ENCODE measurements at places on chromosomes 3 and 15.

GRCh38 chr3:115912372-115912771 is 289.1 kb downstream of the GAP43 start:
- DNase-seq, result no peak

- DNase-seq, result no peak
Measured at GRCh38 chr3:54877730-54878129, 50.1 kb downstream of the LRTM1 start.

DNA sequence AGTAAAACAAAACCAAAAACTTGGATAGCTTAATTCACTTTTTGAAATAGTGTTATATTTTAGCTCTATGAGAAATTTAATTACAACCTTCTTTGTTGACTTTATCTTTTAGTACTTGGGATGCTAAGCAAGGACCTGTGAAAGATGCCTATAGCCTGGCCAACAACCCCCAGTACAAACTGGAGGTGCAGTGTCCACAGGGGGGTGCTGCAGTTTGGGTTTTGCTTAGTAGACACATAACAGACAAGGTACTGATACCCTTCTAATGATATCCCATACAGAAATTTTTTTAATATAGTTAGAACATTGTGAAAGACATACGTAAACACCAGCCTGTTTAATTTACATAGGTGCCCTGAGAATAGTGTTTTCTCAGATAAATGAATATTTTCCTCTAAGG is 35.3 kb downstream of the CAPN7 start:
- DNase-seq, result peak; percentile 45

DNA sequence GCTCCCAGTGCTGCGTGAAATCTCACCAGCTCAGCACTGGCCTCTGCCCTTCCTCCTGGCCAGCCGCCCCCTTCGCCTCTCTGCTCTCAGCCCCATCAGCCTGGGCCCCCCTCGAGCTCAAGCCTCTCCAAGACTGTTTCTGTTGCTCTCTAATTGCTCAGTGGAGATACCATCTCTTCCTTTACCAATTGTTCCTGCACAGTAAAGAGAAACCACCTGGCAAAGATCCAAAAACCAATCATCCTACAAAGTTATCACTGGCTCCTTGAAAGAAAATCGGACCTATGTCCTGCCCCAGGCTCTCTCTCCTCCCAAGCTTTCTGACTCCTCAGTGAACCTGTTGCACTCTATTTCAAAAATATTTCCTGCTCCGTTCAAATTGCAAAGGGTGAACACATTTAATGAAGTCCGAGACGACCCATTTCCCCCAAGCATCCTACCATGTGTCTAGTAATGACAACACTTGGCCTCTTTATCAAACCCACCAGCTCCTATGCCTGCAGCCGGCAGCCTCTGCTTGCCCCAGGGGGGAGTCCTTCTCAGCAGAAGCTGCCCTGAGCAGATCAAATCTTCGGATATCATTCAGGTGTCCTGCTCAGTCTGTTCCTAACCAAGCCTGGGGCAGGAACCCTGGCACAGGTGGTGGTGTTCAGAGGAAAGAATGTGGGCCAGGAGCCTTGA is 53.7 kb upstream of the FAM174B start:
- no peak for DNase-seq

DNA sequence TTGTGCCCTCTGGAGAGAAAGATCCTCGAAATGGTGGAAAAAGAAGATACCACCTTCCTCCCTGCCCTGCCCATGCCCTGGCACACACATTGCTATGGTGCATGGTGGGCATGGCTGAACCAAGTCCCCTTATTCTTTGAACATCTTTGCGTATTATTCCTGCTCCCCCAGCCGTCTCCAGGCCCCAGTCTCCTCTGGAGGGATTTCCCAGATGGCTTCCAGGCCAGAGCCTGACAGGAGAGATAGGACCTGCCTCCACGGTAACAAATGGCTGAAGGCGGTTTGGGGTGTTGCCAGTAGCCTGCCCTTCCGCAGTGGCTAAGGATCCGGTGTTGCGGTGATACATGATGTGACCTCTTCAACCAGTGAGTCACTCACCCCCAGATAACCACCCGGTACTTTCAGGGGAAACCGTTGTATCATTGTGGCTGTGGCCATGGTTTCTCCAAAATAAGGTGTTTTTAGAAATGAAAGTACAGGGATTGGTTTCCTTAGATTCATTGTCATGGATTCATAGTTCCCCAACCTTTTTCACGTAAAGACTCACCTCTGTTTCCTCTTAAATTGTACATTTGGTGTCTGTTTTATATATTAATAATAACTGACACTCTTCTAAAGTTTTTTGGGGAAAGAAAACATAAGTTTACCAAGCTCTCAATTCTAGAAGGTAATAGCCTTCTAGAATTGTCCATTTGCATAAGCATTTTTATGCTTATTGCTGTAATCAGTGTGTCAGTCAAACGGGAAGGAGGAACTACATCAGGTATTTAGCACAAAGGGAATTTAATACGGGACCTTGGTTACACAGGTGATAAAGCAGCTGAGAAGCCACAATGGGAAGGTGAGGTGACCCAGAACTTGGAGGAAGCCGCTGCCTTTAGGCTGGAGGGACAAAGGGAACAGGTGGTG is 25.9 kb downstream of the SMAD3 start:
- peak; percentile 88 for DNase-seq

- no peak for DNase-seq
Measured at GRCh38 chr3:185880600-185880999, 55.8 kb upstream of the IGF2BP2 start.

- DNase-seq, result no peak
Measured at GRCh38 chr3:126938520-126939337, 44.2 kb upstream of the PLXNA1 start.

- DNase-seq, result no peak
Measured at GRCh38 chr3:120432150-120432860, 18.5 kb downstream of the FSTL1 start.

DNA sequence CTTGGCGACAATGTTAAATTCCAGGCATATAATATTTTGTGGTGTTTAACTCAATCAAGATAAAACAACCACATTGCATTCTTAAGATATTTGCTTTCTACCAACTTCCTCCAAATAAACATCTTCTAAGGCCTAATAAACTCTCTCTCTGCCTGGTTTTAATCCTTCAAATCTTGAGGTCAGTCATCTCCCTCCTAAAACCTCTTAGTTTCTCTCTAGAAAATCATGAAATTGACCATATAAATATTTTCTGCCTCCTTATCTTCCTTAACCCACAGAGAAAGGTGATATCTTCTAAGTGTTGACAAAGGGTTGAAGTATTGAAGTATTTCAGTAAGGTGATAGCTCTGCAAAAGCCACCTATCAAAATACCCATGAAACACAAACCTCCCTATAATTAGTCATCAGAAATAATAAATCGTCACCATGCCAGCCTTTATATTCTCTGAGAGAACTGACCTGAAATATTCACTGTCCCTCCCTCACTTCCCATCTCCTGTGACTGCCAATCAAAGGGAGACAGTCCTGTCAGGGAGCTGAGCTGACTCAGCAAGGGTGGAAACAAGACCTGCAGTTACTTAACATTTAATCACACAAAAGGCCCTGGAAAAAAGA is 1261.1 kb downstream of the ROBO1 start:
- DNase-seq, result no peak

GRCh38 chr3:12608376-12608775 is 51.5 kb downstream of the MKRN2 start:
- no peak for DNase-seq

- DNase-seq, result no peak
Measured at GRCh38 chr3:127964053-127964452, 49.0 kb downstream of the KBTBD12 start.

DNA sequence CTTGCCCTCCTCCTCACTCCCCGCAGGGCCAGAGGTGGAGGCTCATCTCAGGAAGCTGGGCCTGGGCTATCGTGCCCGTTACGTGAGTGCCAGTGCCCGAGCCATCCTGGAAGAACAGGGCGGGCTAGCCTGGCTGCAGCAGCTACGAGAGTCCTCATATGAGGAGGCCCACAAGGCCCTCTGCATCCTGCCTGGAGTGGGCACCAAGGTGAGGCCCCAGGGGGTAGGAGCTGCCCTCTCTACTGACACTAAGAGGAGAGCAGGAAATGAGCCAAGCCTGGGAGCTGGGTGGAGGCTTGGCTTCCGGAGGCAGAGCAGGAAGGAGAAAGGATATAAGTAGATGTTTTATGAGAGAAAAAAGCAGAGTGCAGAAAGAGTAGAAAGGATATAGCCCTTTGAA is 4.9 kb downstream of the OGG1 start:
- DNase-seq, result no peak

GRCh38 chr3:193805448-193805847 is 212.4 kb downstream of the OPA1 start:
- DNase-seq, result no peak

GRCh38 chr15:89146366-89146765 is 58.1 kb downstream of the ABHD2 start:
- no peak for DNase-seq

GRCh38 chr3:194061421-194062030 is 74.4 kb upstream of the HES1 start:
- no peak for DNase-seq

DNA sequence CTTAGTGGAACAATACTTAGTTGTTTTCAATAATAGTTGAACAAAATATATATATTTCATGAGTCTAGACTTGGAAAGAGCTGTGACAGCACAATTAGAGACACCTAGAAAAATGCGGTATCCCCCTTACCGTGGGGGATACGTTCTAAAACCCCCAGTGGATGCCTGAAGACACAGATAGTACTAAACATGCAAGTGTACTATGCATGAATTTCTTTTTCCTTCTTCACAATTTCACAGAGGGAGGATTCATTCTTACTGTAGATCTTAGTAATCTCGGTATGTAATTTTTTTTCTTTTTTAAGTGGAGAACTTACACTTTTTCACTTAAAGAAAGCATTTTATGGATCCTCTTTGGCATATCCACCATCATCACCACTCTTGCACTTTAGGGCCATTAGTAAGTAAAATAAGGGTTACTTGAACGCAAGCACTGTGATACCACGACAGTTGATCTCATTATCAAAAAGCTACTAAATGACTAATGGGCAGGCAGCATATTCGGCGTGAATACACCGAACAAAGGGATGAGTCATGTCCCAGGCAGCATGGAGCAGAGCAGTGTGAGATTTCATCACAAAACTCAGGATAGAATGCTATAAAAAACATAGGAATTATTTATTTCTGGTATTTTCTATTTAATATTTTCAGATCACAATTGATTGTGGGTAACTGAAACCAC is 72.3 kb upstream of the ZNF280D start:
- no peak for DNase-seq

DNA sequence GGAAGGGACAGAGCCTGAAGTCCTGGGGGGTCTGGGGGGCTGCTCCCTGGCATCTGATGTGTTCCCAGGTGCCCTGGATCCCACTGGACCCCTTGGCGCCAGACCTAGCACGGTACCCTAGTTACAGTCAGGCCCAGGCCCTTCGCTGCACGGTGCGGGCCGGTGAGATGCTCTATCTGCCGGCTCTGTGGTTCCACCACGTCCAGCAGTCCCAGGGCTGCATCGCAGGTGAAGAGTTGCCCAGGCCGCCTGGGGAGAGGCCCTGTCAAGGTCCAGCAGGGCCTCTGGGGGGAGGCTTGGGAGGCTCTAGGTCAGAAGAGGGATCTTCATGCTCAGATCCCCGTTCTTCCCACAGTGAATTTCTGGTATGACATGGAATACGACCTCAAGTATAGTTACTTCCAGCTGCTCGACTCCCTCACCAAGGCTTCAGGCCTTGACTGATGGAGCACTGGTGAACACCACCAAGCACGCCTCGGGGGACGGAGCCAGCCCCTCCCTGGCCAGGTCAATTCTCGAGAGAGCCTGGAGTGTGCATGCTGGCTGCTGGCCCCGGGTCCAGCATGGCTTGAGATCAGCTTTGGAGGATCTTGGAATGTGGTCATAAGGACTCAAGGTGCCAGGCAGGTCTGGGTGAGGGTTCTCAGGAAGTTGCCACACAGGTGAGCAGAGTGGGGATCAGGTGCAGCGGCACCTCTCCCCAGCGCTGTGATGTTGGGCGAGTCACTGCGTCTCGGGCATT is 1.8 kb upstream of the PLA2G4B start:
- no peak for DNase-seq

DNA sequence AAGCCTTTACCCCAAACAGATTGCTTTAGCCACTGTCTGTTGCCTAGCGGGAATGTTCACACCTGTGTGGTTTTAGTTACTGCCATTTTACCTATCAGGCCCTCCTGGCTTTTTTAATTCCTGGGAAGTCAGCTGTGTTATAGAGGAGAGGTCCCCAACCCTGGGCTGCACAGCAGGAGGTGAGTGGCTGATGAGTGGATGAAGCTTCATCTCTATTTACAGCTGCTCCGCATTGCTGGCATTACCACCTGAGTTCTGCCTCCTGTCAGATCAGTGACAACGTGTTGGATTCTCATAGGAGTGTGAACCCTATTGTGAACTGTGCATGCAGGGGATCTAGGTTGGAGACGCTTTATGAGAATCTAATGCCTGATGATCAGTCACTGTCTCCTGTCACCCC is 127.0 kb downstream of the MBNL1 start:
- DNase-seq, result no peak

GRCh38 chr3:66386011-66386924 is 114.6 kb downstream of the LRIG1 start:
- DNase-seq, result no peak

DNA sequence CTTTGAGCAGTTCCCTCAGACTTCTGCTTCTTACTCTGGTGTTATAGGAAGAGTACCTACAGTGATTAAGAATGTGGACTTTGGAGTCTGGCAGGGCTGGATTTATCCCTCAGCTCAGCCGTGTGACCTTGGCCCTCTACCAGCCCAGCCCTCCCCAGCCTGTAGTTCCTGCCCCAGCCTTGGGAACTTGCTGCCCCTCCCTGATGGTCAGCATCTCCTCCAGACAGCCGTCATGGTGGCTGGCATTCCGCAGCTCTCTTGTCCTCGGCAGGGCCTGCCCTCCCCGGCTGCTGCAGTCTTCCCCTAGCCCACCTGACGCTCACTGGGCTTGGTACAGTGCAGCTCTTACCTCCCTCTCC is 21.9 kb upstream of the CPNE9 start:
- DNase-seq, result no peak

GRCh38 chr15:74785194-74786032 is 3.5 kb downstream of the CSK start:
- peak; percentile 55 for DNase-seq

DNA sequence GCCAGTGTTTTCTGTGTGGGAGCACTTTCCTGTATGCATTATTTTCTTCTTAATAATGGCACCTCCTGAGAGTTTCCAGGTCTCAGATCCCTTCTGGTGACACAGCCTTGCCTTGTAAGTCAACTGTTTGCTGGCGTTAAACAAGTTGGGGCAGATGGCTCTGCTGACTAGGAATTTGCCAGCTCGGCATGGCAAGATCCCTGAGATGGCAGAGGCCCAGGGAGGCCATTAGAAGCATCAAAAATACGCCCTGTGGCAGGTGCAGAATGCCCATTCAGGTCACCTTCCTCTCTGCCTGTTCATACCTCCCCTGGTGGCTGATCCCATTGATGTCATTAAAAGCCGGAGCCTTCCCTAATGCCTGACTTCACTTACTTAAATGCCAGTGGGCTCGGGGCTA is 320.9 kb upstream of the CTDSPL start:
- DNase-seq, result no peak

DNA sequence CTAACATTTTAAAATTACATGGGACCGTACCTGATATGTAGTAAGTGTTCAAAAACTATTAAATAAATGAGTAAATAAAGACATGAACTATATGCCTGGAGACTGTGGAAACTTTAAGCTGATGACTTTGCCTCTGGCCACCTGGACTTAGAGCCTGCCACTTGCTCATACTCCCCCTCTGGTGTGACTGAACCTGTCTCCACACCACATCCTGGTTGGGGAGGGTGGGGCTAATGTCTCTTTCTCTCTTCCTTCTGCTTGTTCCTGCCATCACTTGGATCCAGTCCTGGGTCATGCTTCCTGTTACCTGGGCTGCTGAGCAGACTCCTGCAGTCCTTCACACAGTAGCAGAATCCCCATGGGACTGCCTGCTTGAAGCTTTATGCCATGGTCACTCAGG is 8.2 kb upstream of the TMEM158 start:
- DNase-seq, result no peak

- no peak for DNase-seq
Measured at GRCh38 chr3:35394905-35395304, 244.4 kb upstream of the ARPP21 start.
